ENCODE measurements at places on chromosomes 7 and 10.

GRCh38 chr10:80590585-80591125, 53.0 kb downstream of the SH2D4B start:
- DNase-seq, result no peak

- DNase-seq, result no peak
Observed at GRCh38 chr7:151386301-151387160, 23.3 kb downstream of the WDR86 start.

GRCh38 chr10:74177140-74177677, 26.2 kb downstream of the ADK start:
- DNase-seq, result no peak

DNA sequence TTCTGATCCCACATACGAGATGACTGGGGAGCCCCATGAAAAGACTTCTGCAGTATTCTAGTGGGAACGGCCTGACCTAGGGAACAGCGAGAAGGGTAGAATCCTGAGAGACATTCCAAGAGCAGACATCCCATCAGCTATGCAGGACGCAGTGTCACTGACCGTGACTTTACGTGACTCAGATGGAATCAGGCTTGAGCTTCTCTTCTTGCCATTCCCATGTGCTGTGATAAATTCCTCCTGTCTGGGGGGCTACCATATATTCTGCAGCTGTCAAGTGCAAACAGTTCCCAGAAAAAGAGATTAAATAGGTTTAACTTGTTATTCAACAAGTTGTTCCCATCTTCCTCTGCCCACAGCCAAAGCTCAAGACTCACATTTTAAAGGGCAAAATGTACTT, 73.1 kb upstream of the PDE1C start:
- DNase-seq, result no peak

DNA sequence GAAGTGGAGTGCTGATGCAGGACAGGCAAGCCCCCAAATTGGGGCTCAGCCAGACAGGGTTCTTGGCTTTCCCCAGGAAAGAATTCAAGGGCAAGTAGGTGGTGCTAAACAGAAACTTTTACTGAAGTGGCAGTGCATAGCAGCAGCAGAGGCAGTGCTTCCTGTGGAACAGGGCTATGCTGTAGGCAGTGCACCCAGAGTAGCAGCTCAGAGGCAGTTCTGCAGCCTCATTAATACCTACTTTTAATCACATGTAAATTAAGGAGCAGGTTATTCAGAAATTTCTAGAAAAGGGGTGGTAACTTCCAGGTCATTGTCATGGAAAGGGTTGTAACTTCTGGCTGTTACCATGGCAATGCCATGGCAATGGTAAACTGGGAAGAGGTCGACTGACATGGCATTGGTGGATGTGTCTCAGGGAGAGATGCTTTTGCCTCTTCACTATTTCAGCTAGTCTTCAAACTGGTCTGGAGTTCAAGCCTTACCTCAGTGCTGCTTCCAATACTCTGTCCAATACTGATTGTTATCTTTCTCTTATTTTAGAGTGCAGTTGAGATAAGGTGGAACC, 29.2 kb downstream of the PRSS58 start:
- no peak for DNase-seq

DNA sequence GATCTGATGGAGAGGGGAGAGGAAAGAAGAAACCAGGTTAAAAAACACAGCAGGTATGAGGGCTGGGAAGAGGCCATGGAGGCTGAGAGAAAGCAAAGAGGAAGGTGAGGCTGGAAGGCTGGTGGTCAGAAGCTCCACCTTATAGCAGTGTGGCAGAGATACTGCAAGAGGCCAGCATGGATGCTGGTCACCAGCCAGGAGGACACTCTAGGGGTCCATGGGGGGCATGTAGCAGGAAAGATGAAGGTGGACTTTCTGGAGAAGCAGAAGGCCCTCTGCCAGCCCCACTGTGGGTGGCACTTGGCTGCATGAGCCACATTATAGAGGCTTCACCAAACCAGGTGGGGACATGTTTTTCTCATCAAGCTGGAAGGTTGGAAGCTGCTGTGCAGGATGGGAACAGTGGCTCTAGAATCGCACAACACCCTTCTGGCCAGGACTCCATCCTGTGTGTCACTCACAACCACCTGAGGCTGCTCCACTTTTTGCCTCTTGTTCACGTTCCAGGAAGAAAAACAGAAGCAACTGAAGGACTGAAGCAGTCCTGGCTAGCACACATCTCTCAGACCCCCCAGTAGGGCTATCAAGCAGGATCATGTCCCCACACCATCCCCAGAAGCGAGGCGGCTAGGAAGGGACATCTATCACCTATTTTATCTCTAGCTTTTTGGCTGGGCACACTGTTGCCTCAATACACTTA, 587.5 kb upstream of the MGMT start:
- no peak for DNase-seq

Data from CD8-positive, alpha-beta T cell (primary cell).